ENCODE measurements at places on chromosomes 3 and 15.

GRCh38 chr3:187567021-187567420 is 103.2 kb downstream of the SST start:
- DNase-seq, result no peak

- no peak for DNase-seq
Observed at GRCh38 chr15:67564968-67565345, 22.5 kb downstream of the MAP2K5 start.

DNA sequence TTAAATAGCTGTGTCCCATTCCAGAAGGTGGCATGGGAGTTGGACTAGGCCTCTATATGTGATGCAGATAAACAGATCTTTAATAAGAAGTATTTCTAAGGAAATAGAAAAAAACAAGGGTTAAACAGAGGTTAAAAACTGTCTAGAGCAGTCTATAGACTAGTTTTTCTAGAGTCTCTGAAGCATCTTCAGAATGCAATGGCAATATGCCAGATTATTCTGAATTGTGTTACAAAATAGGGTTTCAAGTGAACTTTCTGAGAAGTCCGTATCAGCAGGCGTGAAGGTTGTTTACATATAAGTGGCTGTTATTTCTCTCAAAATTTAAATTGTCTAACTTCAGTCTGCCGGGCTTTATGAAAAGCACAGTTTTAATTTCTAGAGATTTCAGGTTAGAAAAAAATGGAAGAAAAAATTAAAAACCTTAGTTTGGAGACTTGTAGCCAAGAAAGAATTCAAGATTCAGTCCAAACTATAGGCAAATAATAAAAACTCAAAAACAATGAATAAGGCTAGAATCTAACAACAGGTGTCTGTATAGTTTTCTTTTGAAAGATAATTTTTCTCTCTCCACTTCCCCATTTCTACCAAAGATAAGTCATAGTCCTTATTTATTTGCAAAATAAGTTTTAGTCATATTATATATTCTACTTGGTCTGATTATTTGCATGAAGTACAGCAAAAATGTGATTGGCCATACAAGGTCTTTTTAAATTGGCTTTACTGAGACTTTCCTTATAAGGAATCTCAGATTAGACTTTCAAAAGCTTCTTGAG is 55.2 kb downstream of the OSTN start:
- no peak for DNase-seq

DNA sequence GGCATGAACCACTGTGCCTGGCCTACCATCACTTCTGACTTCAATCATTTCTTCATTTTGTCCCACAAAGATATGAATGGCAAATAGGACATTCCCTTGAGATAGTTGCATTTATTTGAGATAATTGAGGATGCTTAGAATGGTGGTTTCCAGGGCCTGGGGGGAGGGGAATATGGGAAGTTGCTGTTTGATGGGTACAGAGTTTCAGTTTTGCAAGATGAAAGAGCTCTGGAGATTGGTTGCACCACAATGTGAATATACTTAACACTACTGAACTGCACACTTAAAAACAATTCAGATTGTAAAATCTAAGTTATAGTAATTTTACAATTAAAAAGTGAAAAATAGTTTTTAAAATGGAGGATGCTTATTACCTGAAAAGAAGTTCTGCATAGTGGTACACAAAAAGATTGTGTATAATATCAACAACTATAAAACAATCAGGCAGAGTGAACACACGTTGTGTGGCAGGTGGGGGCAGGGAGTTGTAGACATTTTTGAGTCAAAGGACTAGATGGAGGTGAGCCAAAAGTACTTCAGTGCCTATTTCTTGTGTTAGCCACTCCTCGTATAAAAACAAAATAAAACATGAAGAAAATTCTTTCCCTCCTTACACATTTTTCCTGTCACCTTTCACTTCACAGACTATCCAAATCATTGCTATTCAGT is 18.5 kb upstream of the RIOX2 start:
- DNase-seq, result no peak

- no peak for DNase-seq
Observed at GRCh38 chr15:68217341-68217740, 12.2 kb downstream of the CLN6 start.

GRCh38 chr15:27448986-27449385 is 478.0 kb downstream of the GABRG3 start:
- no peak for DNase-seq

- DNase-seq, result no peak
Observed at GRCh38 chr3:55468251-55468650, 18.9 kb downstream of the WNT5A start.

GRCh38 chr3:111362381-111363009 is 179.5 kb upstream of the CD96 start:
- DNase-seq, result no peak

DNA sequence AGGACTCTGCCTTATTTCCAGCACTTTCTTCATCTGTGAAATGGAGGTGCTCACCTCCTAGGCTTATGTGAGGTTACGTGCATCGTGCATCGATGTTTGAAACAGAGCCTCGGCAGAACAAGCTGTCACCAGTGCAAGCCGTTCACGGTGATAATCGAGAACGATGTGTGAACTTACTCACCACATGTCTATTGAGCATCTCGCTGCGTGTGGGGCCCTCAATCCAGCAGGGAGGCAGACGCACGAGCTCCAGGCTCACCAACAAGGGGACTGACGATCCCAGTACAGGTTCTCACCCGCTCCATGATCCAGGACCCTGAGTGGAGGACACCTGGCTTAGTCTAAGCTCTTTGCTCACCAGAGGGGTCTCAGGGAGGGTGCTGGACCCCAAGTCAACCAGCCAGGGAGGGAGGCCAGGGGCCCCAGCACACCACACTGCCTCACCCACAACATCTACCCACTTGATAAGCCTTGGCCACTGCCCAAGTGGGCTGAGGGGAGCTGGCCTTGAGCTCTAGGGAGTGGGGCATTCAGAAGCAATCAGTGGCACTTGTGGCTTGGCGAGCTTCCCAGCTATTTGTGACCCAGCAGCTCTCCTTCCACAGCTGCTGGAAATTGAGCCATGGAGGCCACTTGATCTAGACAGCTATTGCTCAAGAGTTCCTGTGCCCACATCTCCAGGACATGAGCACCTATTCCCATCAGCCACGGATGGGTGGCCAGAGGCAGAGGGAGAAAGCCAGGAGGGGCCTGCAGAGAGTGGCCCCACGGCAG is 34.4 kb upstream of the SLC6A1 start:
- no peak for DNase-seq

GRCh38 chr3:78183906-78184599 is 1144.2 kb downstream of the ROBO2 start:
- no peak for DNase-seq

DNA sequence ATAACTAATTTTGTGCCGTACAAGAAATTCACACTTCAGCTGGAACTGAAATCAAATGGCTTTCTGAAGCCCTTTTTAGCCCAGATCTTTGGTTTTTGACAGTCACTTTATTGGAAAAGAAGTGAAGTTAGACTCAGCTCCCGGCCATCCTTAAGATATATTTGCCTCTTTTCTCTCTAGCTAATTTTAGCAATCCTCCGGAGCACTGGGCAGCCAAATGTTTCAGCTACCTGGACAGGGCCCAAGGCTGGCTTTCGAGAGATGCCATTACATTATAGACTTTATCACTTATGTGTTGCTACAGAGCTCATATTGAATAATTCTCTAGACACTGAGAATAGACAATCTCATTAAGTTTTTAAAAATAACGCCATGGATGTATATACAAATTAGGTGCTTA is 28.5 kb upstream of the RPL39L start:
- DNase-seq, result no peak

- DNase-seq, result no peak
Observed at GRCh38 chr3:159378396-159379194, 576.7 kb downstream of the MFSD1 start.

- DNase-seq, result no peak
Observed at GRCh38 chr3:127339928-127340861, 52.3 kb upstream of the PRR20G start.

DNA sequence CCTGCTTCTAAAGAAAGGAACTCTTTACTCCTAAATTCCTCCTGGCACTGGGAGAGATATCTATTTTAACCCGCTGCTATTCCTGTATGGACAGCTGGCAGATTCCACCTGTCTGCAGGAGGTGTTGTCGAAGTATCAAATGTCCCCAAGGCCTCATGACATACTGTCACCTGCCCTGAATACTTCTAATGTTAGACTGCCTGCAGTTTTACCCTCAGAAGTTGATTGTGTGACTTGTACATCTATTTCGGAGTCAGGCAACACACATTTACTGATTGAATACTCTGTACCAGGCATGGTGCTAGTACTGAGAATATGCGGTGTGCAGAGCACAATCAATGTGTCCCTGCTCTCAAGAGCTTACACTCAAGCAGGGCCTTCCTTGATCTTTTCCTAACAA is 38.6 kb downstream of the PDZRN3 start:
- DNase-seq, result no peak

DNA sequence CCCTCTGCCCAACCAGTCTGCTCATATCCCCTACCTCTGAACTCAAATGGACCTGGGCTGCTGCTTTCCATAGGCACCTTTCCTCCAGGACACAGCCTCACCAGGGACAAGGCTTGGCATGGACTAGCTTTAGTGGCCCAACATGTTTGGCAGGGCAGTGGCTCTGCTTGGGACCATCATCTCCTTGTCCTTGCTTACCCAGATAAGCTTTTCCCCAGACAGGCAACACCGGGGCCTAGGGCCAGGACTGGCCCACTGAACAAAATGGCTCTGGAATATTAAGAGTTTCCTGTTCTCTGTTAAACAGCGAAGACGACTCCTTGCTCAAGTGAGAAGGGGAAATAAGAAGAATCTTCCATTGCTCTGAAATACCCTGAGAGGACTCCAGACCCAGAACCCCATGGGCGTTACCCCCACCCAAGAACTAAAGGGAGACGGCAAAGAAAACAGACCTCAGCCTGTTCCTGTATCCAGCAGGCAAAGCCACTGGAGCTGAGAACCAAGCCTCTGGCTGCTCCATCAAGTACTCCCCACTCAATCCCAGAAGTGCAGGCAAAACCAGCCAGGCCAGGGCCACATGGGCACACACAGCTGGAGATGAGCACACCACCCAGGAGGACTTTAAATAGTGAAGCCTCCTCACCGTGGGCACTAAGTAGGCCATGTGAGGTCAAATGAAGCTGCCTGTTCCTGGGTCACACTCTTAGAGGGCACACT is 45.5 kb downstream of the CTNNB1 start:
- DNase-seq, result no peak

DNA sequence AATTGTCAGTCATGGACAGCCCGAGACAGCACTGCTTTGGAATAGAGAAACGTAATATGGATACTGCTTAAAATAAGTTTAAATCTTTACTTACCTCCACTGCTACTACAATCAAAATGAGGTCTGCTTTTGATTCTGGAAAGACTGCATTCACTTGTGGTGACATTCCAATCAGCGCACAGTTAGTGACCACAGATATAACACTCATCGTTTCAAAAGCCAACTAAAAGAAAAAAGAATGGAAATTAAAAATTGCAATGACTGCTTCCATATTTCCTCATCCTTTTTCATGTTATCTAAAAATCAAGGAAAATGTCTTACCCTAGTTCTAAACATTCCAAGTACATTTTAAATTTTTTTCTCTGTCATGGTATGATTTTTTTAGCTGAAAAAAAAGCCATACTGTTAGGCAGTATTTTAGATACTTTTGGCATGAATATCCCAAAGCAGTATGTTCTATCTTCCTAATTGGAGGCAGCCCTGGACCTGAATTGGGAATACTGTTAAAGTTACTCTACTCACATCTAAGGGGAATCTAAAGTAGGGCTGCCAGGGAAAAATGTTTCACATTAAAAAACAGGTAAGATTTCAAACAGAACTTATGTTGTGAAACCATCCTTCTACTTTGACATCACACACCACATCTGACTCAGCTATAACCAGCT is 72.1 kb downstream of the ANO10 start:
- DNase-seq, result no peak

DNA sequence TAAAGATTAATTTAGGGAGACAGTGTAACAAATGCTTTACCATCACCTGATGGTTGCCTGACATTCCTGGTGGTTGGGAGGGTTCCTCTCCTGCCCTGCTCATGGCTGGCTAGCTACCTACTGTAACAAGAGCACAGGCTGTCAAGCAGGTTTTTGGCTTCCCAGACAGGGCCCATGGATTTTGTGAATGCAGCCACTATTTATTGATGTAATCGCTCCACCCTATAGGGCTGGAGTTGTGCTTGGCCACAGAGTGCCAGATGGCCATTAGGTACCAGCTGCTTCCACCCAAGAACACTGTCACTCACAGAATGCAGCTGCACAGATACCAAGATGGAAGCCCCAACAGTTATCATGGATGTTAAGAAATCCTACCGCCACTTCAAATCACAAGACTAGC is 31.0 kb upstream of the KLHL25 start:
- DNase-seq, result no peak

DNA sequence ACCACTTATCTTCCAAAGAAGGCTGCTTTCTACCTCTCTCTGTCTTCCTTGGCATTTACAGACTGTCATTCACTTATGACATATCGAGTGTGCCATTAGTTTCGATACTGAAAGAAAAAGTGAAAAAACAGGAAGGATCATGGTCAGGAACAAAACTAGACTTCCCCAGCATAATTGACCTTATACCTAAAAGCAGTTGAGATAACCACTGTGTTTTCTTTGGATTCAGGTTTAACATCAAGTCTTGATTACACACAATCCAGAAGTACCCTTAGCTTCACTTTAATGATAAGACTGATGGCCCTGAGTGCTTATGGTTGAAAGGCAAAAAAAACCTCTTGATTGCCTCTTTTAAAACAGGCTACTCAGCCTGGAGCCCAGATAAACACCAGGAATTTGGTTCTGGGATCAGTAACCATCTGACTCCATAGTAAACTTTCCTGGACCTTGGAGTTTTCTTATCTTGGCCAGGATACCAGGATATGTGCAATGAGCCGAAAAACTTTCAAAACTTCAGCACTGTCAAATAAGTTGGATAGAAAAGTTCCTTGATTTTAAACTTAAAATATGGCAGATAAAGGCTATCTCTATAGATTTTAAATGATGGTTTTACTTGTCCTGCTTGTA is 5.0 kb upstream of the UACA start:
- DNase-seq, result no peak

GRCh38 chr15:101664303-101664913 is 12.2 kb upstream of the TM2D3 start:
- no peak for DNase-seq

DNA sequence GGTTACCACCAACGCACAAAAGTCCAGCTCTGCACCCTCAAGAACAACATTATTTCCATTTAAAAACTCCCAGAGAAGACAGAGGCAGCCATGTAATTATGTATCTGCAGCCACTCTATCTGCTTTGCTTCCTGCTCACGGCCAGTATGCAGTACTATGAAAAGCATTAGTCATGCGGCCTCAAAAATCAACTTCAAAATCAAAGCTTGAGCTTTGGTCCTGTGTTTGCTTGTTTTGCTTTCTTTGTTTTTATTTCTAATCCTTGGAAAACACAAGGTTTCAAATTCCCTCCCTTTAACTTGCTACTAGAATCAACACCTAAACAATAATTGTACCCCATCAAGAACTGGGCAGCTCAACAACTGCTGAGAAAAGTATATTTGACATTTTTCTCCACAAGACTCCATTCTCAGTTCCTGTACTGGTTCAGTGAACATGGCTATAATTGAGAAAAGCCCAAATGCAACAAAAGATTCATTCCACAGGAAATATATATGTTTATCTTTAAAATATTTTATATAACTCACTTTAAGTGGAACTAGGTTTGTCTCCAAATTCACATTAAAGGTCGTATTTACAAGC is 37.6 kb downstream of the GBE1 start:
- DNase-seq, result no peak

All from activated T-helper 9 cell treated with anti-CD3 and anti-CD28 coated beads, Interleukin-2, amount 50 U/mL, for 16 hours (primary cell).